ENCODE measurements at places on chromosomes 7 and 10.

DNA sequence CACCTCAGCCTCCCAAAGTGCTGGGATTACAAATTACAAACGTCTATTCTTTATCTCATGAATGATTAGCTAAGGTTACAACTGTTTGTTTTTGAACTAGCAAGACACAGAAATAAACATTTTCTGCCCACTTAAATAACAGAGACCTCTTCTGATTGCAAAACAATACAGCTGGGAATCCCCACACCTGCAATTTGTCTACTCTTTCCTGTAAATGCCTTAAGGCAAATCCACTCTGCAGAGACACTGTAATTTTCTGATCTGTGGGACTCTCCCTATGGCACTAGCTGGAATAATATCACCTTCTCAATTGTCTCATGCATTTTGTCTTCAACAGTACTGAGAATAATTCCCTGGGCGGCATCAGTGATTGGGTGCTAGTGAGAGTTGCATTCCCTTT, 149.3 kb upstream of the FAM3C start:
- no peak for DNase-seq

GRCh38 chr7:102211590-102212550, 74.8 kb upstream of the SH2B2 start:
- no peak for DNase-seq

DNA sequence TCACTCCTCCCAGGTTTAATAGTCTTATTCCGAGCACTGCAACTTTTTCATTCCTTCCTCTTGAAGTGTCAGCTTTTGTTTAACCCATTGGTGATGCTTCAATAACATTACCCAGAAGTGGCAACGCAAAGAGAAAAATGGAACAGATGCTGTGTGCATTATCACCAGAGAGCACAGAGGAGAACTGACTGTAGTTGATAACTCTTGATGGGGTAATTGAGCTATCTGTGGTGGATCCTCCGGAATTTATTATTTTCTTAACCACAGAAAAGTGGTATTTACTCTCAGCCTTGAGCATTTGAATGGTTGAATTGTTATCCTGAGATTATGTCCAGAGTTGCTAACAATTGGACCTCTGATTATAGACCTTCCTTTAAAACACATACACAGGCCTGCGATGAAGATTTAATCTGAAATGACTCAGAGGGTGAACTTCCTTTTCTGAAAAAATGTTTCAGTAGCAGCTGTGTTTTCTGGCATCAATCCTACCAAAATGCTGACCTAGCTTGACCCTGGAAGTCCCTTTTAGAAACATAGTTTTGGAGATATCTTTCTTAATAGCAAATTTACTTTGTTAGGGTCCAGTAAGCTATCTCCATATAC, 1584.4 kb upstream of the LRRTM3 start:
- DNase-seq = no peak

- DNase-seq = no peak
These were observed 178.4 kb downstream of the ADARB2 start for GRCh38 chr10:1558906-1559305.

DNA sequence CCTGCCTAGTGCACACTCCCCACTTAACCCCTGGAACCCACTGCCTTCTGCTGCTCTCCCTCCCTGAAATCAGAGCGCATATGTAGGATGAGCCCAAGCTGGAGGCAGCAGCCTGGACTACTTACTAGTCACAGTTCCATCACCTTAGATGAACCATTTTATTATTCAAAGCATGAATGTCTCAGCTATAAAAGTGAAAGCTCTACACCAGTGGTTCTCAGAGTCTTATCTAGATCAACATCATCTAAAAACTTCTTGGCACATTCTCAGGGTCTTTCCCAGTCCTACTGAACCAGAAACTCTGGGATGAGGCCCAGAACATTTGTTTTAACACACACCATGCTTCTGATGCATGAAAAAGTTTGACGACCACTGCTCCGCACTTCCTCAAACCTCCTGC, 100.3 kb upstream of the ANK3 start:
- no peak for DNase-seq

DNA sequence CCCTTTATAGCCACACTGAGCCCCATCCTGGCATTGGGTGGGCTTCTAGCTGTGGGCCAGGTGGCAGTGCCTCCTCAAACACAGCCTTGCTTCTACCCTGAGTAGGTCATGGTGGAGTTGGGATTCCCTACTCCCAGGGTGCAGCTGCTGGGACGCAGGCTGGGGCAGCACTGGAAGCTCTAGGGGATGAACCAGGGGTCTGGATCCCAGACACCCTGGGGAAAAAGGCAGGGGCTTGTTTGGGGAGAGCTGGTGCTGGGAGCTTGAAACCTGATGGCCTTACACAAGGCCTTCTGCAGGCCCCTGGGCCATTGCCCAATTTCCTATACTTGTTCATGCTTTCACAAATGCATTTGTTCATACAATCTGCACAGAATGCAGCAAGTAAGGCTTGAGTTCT, 103.7 kb upstream of the CTBP2 start:
- no peak for DNase-seq

DNA sequence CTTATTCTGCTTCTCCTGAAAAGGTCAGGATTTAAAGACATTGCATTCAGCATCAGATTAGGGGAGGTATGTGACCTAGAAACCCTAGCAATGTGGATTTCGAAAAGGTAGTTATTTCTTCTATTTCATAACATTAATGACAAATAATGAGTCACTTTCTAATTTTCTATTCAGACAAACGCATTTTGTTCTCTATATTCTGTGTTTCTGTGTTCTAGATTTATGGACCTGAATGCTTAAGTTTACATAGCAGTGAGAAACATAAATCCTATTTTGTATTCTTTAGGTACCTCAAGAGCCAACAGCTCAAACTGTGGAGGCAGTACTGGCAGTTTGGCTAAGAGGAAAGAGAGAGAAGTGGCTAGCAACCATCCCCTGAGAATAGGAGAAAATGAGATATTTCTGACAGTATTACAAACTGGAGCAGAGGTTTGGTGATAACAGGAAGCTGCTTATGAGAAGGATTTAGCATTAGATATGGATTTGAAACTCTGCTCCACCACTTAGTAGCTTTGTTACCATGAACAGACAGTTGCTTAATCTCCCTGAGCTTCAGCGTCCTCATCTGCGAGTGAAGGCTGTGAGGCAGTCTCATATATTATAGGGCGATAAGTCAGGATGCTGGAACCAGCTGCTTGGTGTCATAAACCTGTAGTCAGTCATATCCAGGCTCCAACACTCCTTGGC, 28.2 kb downstream of the CDK14 start:
- DNase-seq = no peak

GRCh38 chr7:53504914-53505313, 469.5 kb downstream of the POM121L12 start:
- DNase-seq = no peak

GRCh38 chr7:50347693-50348092, 43.2 kb downstream of the IKZF1 start:
- DNase-seq = no peak

DNA sequence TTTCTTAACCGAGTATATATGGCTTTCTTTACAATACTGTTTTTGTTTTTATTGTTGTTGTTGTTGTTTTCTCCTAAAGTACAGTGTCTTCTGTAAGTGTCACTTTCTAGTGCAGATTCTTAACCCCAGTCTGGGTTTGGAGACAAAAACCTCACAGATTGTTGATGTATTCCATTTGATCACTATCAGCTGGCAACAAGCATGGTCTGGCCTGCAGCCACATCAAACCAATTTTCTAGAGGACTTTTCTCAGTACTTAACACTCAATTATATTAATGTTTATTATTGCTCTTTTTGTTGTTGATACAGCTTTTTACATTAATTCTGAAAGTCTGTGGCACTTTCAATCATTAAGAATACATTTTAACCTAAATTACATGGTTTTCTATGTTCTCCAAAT, 17.1 kb downstream of the LRRN3 start:
- DNase-seq = no peak

- no peak for DNase-seq
These were observed 275.2 kb downstream of the ACTR3B start for GRCh38 chr7:153034791-153035190.

- DNase-seq = no peak
These were observed 477.0 kb downstream of the PTPRN2 start for GRCh38 chr7:158110661-158111048.

GRCh38 chr10:133262696-133263095, 14.0 kb downstream of the ADAM8 start:
- DNase-seq = no peak

Measured in AG08396 (cell line).